ENCODE measurements at places on chromosomes 4 and X. TPM values are rescaled to one million over a fixed set of nuclear protein-coding genes. Genes with fewer than 3 reads are reported as not detected.

The MEPE gene
- total RNA-seq = not detected

The STK32B gene
- total RNA-seq = not detected

The CHST7 gene
- 6.3 TPM for total RNA-seq

The TMPRSS11E gene
- total RNA-seq = not detected

The UGT2B17 gene
- not detected for total RNA-seq

The IQCM gene
- not detected for total RNA-seq
